Activated gamma-delta T cell treated with Interleukin-2 at 50 U/mL for 16 hours (primary cell): ENCODE measurements at places on chromosomes 13 and 19.

DNA sequence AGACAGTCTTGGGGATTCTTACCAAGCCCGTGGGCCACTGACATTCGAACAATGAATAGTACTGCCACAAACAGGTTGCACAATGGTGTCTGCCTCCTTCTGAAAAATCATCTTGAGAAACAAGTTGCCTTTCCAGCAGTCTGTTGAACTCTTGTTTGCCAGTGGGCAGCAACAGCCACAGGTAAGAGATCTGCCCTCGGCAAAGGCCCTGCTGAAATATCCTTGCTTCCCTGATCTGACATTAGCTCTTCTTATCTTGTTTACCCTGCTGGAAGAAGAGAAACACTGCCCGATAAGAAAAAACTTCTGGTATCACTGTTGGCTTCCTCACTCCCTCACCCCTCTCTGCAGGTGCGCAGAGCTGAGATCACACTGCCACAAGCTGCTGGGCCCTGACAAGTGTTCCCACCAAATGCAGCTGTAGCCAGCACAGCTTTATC is 2.0 kb downstream of the DOCK9 start:
- DNase-seq, result no peak

GRCh38 chr13:100754459-100754858 is 79.9 kb upstream of the TMTC4 start:
- no peak for DNase-seq

- no peak for DNase-seq
Observed at GRCh38 chr19:17103177-17103576, 27.6 kb downstream of the MYO9B start.

- DNase-seq, result no peak
Observed at GRCh38 chr13:67950603-67951002, 720.5 kb upstream of the PCDH9 start.
